ENCODE measurements at places on chromosomes 3 and 15.

DNA sequence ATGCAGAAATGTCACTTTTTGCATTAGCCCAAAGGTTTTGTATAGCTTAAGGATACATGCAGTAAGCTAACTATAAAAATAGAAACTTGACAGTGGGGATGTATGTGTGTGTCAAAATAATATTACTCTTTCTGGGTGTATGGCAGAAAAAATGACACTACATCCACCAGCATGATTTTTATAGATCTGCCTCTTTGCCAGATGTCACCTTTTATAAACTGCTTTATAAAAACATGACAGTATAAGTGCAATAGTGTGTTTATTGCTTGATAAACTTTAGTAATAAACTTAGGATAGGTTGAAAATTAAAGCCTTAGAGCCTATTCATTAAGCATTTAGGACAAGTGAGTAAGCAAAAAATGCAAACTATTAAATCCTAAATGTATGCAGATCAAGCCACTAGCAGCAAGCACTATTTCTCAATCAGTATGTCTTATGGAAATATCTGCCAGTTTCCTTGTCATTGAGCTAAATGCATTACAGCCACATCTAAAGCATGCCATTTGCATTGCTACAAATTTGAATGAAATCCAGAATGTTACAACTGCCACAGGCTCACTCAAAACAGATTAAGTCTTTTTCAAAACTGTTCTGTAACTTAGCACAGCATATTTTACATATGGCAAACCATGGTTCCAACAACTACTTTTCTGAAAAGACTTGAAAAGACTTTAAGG, 935.0 kb downstream of the FHIT start:
- DNase-seq = no peak

- DNase-seq = no peak
These were observed 643 bp downstream of the CDAN1 start for GRCh38 chr15:42736178-42736792.

- no peak for DNase-seq
These were observed 117.2 kb upstream of the LRIG1 start for GRCh38 chr3:66618066-66618465.

- no peak for DNase-seq
These were observed 457.4 kb downstream of the SHQ1 start for GRCh38 chr3:72390841-72391240.

DNA sequence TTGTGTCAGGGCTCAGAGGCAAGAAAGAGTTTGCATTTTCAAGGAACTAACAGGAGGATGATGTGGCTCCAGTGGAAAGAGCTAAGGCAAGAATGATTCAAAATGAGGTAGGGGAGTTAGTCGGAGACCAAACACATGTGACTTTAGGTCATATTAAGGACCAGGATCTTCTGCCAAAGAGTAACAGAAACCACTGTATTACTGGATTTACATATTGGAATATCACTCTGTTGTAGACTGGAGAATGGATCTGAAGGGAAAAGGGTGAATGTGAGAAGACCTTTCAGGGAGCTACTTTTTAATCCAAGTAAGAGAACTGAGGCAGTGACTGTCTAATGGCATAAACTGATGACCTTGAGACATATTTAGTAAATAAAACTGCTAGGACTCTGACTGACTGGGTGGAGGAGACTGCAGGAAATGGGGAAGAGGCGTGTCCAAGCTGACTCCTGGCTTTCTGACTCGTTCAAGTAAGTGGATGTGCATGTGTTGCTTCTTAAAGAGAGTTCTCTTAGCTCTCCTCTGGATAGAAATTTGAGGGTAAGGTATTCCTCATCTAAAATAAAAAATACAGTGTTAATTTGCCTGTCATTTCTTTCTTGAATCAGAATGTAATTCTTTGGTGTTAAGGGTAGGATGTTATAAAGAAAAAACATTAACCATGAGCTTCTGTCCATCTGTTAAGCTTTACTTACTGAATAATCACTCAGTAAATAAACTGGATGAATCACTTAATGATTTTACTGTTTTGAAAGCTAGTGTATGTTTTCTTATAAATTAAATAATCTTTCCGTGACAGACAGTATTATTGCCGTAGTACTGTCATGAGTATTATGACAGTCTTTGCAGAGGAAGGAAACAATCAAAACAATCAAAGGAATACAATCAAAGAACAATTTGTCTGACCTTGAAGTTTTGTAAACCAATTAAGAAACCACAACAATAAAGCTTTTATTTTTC, 58.3 kb upstream of the CFAP20DC start:
- no peak for DNase-seq

GRCh38 chr3:36596419-36596818, 167.9 kb downstream of the DCLK3 start:
- DNase-seq = no peak

DNA sequence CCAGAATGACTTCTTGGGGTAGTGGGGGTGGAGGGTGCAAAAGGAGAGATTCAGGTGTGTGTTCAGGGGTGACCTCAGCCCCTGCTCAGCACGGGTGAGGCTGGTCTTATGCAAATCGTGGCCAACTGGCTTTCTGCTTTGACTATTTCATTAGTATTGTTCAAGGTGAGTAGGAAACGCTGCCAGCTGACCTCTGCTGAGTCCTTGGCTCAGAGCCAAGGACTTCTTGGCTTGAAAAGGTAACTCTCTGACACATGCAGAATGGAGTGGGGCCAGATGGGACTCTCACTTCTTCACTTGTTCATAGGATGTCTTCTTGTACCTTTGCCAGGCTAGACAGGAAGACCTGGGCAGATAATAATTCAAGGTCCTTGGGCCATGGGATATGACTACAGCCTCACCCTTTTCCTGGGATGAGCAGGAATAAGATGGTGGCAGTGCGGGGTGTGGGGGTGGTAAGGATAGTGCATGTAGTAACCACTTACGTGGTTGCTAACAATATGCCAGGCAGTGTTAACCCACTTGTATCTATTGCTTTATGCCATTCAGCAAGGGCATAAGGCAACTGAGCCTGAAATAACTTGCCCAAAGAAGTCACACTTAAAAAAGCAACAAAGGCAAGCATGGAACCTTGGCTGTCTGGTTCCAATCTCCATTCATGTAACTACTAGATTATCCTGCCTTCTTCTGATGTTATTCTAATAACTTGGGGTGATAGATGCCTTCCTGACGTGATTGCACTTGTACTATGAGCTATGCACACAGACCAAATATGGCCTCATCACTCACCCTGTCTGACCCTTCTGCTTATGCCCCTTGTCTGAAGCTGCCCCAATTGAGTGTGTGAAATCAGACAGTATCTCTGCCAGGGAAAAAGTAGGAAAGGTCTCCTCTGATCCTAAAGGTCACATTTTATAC, 193.1 kb downstream of the NR1D2 start:
- DNase-seq = no peak

DNA sequence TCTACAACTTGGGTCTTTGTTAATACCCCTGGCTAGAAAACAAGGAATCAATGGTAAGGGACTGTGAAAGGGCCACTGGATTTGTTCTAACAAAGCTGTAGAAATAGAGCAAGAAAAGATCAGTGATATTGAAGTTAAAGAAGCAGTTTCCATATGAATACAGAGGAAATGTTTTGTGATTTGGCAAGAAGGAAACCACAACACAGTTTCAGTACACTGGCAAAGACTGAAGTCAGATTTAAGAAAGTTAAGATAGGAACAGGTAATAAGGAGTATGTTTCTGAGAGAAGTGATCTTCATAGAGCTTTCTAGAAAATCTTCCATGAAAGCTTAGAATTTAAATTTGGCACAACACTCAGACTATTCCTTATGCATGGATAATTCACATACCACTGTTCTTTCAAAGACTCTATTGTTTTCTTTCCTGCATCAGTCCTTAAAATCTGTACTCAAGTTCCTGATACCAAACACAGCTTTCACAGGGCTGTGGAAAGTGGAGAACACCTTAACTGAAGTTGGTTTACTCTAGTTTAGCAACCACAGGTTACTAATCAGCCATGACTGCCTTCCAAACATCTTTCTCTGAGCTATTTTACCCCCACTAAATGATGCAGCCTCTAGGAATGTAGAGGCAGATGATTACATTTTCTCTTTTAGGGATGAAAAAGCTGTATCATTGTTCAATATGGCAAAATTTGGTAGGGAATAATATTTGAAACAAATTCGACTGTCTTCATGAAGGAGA, 32.4 kb upstream of the ALCAM start:
- DNase-seq = no peak

- DNase-seq = no peak
These were observed 7.0 kb downstream of the USP8 start for GRCh38 chr15:50431204-50431603.

DNA sequence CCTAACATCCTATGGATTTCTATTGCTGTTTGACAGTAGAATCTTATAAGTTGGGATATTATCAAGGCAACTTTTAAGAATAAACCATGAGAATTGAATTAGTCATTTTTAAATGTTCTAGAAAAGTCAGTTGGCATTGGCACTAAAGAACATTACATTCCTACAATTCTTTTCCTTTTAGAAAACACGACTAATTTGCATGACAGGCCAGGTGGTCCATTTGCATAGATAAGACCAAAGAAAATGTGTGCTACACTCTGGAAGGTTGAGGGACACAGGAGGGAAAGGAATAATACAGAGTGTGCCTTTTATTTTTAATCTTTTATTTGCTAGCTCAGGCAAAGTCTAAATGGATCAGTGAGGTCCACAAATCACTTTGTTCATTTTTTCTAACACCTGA, 962.3 kb downstream of the EPHA3 start:
- no peak for DNase-seq

DNA sequence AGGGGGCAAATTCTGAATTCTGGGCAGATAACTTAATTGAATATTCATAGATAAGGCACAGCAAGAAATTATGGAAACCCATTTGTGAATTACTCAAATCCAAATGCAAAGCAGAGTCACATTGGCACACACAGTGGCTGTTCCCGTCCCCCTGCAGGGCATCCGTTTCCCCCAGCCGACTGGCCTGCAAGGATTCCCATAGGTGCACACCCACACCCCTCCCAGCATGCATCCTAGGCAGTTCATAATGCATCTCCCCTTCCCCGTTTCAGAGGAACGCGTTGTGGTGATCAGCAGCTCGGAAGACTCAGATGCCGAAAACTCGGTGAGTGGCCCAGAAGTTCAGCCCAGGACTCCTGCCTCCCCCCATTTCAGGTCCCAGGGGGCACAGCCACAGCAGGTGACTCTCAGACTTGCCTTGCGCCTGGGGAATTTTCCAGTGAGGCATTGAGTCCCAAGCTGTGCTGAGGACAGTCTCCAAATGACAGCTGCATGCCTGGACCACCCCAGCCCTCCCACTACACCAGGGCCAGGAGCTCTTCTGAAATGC, 39.8 kb downstream of the PML start:
- DNase-seq = no peak

DNA sequence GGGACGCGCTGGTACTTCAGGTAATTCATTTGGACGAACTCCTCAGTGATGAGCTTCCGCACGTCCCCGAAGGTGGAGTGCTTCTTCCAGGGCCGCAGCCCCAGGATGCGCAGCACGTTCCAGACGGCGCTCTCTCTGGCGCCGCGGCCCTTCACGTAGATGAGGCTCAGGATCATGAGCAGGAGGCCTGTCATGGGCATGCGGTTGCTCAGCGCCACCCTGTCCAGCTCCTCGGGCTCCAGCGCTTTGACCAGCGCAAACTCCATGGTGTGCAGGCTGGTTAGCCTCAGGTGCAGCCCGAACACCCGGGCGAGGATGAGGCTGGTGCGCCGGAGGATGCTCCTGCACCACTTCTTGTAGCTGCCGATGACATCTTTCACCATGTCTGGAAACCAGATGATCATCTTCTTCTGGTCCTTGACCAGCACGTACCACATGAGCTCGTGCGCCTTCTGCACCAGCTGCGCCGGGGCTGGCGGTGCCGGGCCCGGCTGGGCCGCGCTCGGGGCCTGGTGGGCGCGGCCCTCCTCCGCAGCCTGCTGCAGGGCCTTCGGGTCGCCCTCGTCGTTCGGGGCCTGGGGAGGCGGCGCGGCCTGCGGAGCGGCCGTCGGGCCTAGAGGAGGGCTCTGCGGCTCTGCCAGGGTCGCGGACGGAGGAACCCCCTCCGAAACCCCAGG, 501 bp downstream of the NDN start:
- no peak for DNase-seq

DNA sequence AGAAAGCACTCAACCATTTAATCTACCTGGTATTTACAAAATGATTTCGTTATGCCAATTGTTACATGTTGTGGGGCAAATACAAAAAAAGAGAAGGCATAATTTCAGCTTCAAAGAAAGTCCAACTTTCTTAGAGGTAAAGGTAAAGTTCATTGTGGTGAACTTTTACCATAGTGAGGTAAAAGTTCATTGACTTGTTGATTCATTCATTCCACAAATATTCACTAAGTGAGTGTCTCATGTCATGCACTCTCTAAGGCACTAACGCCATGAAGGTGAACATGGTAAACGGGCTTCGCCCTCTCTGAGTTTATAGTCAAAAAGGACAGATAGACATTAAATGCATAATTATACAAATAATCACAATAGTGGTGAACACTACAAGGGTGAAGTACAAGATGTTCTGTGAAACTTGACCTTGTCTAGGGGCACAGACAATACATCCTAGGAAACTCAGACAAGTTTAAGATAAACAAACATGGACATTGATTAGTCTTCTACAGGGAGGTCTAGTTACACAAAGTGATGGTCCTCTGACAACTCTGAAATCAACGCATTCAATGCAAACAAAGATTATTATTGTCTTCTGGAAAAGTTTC, 378.6 kb downstream of the MAGI1 start:
- DNase-seq = no peak

- DNase-seq = peak; percentile 70
These were observed 832 bp downstream of the TGFBR2 start for GRCh38 chr3:30607032-30607833.

DNA sequence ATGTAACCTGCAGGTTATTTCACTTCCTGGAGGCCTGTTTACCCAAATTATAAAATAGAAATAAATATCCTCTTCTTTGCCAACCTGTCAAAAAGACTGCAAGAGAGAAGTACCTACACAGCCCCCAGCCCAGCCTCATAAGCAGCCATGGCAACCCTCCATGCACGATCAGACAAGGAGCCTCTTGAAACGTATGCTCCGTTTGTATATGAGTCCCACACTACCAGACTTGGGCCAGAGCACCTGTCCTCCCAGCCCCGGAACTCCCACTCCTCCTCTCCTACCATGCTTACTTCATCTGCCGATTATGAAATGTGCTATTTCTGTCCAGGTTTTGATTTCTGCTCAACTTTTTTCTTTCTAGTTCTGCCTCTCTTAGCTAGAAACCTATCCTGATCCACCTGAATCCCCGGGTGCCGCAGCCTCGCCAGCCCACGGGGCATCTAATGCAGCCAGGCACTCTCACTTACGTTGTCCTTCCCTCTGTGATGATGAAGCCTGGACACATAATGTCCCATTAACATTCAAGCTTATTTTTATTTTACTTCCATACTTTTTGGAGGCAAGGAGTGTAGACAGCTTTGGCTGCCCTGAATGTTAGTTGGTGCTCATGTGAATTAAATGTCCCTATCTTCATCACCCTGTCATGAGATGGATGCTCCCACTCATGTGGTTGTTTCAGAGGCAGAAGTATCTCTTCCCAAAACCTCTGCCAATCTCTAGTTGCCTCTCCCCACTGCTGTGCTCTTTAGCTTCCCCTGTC, 73.8 kb downstream of the MB21D2 start:
- no peak for DNase-seq

- DNase-seq = no peak
These were observed 18.4 kb downstream of the CTXND1 start for GRCh38 chr15:80233581-80233980.

GRCh38 chr3:55664387-55664786, 177.3 kb upstream of the WNT5A start:
- DNase-seq = no peak

All from activated gamma-delta T cell treated with Interleukin-2 at 50 U/mL for 16 hours (primary cell).